A549 (cell line): ENCODE measurements at places on chromosomes 3 and 15. TPM values are rescaled to one million over a fixed set of nuclear protein-coding genes. Genes with fewer than 3 reads are reported as not detected.

DNA sequence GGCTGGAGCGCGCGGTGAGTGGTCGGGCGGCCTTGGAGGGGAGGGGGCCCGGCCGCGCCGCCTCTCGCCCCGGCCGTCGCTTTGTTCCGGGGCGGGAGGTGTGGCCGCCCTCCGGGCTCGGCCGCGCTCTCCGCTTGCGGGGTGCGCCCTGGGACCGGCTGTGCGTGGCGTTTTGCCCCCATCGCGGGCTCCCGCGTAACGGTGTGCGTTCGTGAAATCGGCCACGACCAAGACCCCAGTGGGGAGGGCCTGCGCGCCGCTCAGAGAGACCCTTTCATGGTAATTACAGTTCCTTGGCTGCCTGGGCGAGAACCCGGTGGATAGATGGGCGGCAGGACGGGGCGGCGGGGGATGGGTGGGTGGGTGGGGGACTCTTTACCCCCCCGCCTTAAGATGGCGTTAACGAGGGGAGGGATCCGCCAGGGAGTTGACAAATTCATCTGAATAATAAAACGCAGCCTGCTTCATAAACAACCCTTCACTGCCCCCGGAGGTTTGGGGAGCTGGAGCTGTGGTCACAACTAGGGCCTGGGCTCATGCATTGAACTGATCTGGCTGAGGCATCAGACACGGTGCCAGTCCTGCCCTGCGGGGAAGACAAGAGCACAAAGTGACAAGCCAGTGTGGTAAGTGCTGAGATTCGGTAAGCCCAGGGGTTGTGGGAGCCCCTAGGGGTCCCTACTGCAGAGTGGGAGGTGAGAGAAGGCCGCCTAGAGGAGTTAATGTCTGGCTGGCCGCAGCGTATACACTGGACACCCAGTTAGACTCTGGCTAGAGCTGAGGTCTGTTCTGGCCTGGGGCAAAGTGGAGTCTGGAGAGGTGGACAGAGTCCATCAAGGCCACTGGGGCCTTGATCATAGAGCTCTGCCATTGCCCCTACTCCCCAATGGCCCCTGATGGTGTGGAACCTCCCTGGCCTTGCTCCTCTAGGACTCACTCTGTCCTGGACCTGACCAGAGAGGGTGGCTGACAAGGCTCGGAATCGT is 668 bp downstream of the MRAS start:
- peak; percentile 20 for DNase-seq

Gene LRRC49
- 10.0 to 11.4 TPM (median 11.1 TPM) in 3 replicates for polyA plus RNA-seq

Gene C3orf85
- not detected in 3 replicates for polyA plus RNA-seq

- no peak for DNase-seq
Measured at GRCh38 chr15:91329914-91330313, 229.9 kb downstream of the SV2B start.

DNA sequence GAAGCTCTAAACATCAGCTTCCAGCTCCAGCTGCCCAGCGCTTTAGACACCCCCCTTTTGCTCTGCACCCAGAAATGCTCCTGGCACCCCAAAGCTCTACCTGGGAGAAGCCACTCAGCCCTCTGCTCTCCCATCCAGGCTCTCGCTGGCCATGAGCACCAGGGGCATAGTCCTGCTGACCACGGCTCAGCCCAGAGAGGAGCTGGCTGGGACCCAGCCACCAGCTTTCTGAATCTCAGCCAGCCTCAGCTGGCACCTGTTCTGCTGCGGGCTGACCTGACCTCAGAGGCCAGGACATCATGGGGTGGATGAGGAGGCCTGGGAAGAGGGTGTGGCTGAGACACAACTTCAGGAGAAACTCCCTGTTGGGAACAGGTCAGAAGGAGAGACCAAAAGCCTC is 8.6 kb downstream of the NTRK3 start:
- DNase-seq = no peak

Gene ESYT3
- polyA plus RNA-seq = 1.1 to 1.7 TPM (median 1.2 TPM) in 3 replicates

DNA sequence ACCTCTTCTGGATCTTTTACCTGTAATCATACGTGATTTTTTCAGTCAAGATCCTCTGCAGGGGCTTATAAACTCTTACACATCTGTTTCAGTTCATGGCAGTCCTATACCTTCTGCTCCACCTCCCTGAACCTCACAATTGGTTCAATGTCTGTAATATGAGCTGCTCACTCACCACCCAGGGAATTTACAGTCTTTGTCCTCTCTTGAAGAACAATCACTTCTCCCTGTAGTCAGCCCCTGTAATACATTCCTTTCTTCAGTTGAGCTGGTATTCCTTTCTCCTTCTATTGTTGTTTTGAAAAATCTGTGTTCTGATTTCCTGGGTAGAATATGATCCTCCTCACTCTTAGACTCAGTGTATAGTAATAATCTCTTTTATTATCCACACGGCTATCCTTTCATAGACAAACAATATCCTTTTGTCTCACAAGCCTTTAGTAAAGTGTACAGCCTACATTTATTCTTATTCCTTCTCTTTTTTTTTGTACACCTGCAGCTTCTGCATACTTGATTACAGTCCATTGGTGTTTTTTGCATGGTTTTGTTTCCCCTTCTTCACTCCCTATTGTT is 101.8 kb downstream of the NECTIN3 start:
- no peak for DNase-seq

- DNase-seq = no peak
Measured at GRCh38 chr3:168950622-168951021, 712.9 kb downstream of the MECOM start.

GRCh38 chr3:120726791-120727190 is 15.5 kb downstream of the RABL3 start:
- no peak for DNase-seq

Gene KY
- 0.05 TPM in 1 of 3 replicates, not detected in the others for polyA plus RNA-seq

- DNase-seq = no peak
Measured at GRCh38 chr3:132236701-132237651, 80.2 kb upstream of the ACP3 start.

DNA sequence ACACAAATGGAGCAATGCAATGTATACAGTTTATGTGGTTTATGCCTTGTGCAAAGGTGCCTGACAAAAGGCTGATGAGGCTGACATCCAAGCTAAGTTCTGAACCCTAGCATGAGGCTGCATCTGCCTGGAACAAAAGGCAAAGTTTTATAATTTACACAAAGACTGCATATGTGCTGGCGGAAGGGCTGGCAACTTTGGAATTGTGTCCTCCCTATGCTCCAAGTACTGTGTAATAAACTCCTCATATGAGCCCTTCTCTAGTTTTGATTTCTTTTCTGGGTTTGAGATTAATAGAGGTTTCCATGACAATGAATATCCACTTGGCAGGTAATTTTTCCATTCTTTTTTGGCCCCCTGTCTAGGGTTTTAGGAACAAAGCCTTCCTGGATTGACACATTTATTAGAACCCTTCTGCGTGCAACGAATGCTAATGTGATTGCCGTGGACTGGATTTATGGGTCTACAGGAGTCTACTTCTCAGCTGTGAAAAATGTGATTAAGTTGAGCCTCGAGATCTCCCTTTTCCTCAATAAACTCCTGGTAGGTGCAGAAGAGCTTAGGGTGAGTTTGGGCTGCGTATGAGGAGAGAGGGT is 10.8 kb downstream of the PLA1A start:
- no peak for DNase-seq

DNA sequence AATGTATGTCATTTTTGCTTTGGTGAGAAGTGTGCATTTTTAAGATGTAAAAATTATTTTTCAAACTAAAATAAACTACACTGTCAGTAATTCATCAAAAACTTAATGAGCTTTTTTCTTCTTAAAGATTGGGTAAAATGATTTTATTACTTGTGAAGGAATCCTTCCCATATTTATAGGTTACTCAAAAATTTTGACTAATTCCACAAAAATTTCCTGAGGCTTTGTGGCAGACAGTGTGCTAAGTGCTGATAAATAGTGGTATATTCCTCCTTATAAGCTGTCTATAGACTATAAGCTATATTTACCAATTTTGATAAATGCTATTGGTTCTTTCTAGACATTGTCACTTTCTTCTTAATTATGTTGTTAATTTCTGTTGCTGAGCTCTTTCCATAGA is 284.5 kb upstream of the SEMA6D start:
- DNase-seq = no peak

GRCh38 chr3:172391592-172392302 is 56.5 kb downstream of the GHSR start:
- no peak for DNase-seq

GRCh38 chr3:112346491-112347122 is 13.7 kb downstream of the CD200 start:
- DNase-seq = no peak

Gene GRAMD2A
- not detected in 3 replicates for polyA plus RNA-seq

Gene FGD5
- not detected in 3 replicates for polyA plus RNA-seq

- no peak for DNase-seq
Measured at GRCh38 chr3:159253860-159254259, 452.0 kb downstream of the MFSD1 start.

DNA sequence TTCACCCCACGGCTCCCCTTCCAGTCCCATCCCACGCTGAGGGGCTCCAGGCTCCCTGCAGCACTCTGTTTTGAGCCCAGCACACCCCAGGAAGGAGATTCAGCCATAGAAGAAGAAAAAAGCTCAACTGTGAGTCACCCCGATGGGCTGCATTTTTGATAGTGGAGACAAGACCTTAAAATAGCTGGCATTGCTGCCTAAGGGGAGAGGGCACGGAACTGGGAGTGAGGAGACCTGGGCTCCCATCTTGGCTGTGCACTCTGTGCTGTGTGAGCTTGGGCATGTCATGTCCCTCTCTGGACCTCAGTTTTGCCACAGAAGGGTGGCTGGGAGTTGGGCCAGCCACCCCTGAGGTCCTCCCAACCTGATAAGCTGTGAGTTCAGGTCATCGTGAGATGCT is 57.2 kb upstream of the SMAD6 start:
- DNase-seq = no peak

DNA sequence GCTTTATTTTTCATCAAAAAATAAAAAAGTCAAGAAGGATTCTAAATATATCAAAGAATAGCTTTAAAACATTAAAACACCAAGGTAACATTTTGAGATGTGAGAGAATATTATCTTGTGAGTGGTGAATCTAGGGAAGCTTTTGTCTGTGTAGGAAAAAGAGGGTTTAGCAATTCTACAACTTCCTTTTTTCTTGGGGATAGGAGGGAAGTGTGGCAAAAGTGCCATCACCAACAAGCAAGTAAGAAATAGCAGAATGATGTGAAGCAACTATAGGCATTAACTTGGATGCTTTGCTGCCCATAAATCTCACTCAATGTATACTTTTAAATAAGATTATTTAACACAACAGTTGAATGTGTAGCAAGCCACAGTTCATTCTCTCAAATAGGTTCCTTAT is 57.8 kb upstream of the SUCLG2 start:
- DNase-seq = no peak

DNA sequence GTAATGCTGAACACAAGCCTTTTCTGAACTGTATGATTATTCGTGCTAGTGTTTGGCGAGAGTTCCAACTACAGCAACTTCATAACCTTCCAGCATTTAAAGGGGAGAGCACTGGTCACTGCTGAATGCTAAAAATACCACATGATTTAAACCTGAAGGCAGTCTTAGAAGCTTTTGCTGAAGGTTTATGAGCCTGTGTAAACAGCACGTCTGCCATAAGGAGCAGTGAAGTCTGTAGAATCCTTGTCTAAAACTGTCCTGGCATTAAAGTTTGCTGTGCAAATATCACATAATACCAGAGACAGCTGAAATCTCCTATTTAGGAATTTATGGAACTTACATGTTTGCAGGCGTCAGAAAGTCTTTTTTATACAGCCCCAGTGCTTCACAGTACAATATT is 5.9 kb downstream of the SATB1 start:
- no peak for DNase-seq

DNA sequence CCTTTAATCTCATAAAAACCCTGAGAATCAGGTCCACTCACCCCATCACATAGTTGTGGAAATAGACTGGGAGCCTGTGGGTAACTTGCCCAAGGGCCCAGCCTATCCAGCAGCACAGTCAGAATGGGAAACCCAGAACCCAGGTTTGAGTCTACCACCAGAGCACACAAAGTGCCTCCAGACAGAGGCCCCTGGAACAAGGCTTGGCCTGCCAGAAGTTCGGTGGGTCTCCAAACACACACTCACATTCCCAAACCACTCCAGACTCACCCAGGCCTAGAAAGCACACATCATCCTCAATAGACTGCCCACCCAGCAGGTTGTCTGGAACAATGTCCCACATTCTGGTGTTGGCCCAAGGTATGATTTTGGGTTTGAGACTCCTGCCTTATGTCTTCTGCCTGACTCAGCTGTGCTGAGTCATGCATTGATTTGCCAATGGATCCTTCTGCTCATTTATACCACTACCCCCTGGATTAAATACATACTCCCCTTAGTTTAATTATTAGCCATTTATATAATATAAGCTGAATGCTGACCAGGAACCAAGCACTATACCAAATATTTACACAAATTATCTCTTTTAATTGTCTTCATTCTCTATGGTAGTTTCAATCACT is 4.5 kb downstream of the SLC12A8 start:
- no peak for DNase-seq

Gene UROC1
- polyA plus RNA-seq = not detected in 3 replicates

Gene TMOD3
- 55.5 to 57.8 TPM (median 57.5 TPM) in 3 replicates for polyA plus RNA-seq

DNA sequence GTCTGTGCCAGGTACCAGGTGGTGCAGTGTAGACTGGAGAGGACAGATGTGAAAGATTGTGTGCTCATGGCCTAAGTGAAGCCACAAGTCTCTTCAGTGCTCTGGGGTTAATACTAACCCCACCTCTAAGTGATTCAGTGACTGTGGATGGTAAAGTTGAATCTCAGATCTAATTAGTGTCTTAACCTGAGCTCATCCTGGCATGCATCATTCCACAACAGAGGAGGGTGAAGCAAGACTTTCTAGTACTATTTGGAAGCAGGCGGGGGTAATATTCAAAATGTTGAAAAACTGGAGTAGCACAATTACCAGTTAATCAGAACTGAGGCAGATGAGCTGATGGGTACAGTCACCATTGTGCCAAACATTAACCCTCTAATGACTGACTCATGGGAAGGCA is 2.8 kb upstream of the MESD start:
- DNase-seq = no peak

Gene CHRNB4
- polyA plus RNA-seq = 0.45 to 0.69 TPM (median 0.53 TPM) in 3 replicates

Gene CCR3
- polyA plus RNA-seq = not detected in 3 replicates

GRCh38 chr3:198032039-198032936 is 72.3 kb downstream of the LMLN start:
- no peak for DNase-seq

- DNase-seq = no peak
Measured at GRCh38 chr15:78450285-78450858, 12.4 kb downstream of the IREB2 start.

- DNase-seq = peak; percentile 60
Measured at GRCh38 chr3:53845103-53845880, 927 bp downstream of the CHDH start.

- DNase-seq = no peak
Measured at GRCh38 chr3:16432714-16433113, 80.8 kb downstream of the RFTN1 start.

Gene BSN
- polyA plus RNA-seq = 0.03 to 0.08 TPM (median 0.08 TPM) in 3 replicates

Gene GREM1
- 3.4 to 4.4 TPM (median 3.5 TPM) in 3 replicates for polyA plus RNA-seq

Gene CCNL1
- polyA plus RNA-seq = 39.7 to 51.3 TPM (median 45.1 TPM) in 3 replicates

- DNase-seq = no peak
Measured at GRCh38 chr15:52441841-52442240, 86.8 kb downstream of the MYO5A start.

Gene SAXO2
- 1.8 to 2.5 TPM (median 2.2 TPM) in 3 replicates for polyA plus RNA-seq

Gene ARHGEF26
- polyA plus RNA-seq = 5.6 to 6.0 TPM (median 5.8 TPM) in 3 replicates

- DNase-seq = no peak
Measured at GRCh38 chr3:162122405-162122804, 625.8 kb downstream of the OTOL1 start.
